ENCODE measurements at places on chromosomes 16 and 17. TPM values are rescaled to one million over a fixed set of nuclear protein-coding genes. Genes with fewer than 3 reads are reported as not detected.
A peak's percentile ranks its signal among the peaks of the same experiment; 100 is the strongest.

DNA sequence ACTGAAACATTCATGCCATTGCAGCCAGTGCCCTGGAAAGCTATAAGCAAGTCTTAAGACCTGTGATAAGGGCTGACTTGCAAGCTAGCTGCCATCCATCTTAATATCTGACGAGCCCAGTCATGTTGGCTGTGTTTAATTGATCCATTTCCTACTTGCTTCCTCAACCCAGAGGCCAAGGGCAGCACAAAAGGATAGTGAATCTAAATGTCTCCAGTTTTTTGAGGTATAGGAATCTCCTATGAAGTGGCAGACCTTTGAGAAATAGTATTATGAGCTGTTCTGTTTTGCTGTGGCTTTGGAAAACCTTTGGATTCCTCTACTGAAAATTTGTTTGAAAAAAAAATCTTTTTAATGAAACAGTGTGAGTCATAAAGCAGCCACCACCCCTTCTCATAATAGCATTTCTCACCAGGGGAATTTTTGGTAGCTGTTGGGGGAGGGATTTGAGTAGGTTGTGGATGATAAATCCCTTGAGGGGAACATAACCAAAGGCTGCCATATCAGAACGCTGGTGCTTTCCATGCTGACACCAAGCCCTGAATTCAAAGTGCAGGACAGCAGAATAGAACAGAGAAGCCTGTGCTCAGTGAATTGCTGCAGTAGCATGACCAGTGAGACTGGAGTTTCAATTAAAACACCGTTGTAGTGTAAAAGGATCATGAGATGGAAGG is 12.9 kb downstream of the ZNRF1 start:
- DNase-seq, result peak; percentile 97

EFCAB13 gene
- total RNA-seq, result 4.7 TPM

NT5M gene
- total RNA-seq, result 4.1 TPM

HSPB9 gene
- not detected for total RNA-seq
